ENCODE measurements at places on chromosomes 3 and 15.

DNA sequence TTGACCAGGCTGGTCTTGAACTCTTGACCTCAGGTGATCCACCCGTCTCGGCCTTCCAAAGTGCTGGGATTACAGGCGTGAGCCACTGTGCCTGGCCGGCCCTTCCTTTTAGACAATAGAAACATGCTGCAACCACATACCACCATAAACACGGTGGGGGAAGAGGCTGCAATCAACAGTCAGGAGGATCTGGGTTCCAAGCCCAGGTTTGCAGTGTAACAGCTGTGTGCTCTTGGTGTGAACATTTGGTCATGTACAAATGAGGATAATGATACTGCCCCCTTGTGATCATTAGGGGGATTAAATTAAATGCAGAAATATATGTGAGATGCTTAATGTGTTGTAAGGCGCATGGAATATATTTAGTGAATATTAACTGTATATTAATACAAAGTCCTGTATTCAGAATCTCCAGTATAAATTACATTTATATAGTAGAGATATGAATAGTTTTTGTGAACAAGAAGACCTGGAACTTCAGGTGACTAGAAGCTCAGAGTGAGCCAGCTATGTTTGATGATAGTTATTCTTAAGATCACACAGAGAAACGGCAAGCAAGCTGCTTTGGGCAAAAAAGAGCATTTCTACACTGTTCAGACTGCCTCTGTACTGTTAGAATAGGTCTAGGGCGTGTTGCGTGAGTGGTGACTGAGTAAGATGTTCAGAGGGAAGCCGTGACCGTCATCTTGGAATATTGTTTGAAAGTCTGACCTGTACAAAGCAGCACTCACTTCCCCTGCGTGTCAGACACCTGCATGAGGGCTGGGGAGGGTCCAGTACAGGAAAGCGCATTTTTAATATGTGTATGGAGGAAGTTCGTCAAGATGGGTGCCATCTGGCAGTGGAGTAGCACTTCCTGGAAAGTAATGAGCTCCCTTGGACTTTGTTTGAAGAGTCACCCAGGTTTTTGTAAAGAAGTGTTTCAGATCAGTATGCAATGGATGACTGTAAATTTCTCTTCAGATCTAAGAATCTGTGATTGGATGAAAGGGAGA is 125.8 kb downstream of the PGPEP1L start:
- no peak for DNase-seq

DNA sequence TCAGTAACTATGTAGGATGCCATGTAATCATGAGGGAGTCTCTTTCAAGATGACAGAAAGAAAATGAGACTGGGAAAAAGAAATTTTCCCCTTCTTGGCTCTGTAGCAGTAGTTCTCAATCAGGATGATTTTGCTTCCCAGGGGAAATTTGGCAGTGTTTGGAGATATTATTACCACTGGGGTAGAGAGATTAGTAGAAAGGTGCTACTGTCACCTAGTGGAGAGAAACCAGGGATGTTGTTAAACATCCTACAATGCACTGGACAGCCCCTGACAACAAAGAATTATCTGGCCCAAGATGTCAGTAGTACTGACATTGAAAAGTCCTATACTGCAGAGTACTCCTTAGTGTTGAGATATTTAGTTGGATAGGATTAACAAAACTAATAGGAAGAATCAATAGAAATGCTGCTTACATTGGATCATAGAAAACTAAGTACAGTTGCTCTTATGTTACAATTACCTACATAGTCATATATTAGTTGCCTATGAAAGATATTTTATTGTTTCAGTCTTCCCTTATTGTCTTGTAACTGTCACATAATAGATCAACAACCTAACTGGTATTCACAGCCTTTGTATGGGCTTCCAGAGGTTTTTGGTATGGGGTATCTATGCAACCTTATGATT is 433.3 kb downstream of the RAP2B start:
- no peak for DNase-seq

- no peak for DNase-seq
These were observed 42.2 kb upstream of the SPATA12 start for GRCh38 chr3:57018246-57018645.

GRCh38 chr3:186921578-186921977 is 8.7 kb upstream of the ST6GAL1 start:
- DNase-seq = no peak

DNA sequence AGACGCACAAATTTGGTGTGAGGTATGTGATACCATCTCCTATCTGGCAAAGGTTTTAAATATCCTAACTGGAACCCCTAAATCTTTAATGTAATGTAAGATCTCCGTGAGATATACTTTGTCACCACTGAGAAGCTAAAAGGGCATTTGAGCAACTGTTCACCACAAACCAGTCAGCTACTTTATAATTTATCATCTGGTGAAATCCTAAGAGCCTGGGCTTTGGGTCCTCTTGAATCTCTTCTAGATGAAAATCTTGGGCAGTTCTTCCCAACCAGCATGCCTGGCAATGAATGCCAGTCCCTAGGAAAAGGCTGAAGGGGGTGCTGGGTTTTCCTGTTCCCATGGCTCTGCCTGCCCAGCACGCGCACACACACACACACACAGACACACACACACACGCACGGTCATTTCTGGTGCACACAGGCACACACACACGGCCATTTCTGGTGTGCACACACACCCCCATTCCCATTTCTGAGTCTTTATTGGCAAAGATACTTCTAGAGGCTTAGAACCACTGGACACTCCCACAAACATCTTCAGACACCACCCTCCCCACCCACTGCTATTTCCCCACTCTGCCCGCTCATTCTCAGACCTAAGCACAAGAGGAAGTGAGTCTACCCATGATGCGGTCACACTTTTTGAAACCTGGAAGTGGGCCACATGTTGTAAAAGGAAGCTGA is 72.6 kb downstream of the MYO1E start:
- peak; percentile 93 for DNase-seq

DNA sequence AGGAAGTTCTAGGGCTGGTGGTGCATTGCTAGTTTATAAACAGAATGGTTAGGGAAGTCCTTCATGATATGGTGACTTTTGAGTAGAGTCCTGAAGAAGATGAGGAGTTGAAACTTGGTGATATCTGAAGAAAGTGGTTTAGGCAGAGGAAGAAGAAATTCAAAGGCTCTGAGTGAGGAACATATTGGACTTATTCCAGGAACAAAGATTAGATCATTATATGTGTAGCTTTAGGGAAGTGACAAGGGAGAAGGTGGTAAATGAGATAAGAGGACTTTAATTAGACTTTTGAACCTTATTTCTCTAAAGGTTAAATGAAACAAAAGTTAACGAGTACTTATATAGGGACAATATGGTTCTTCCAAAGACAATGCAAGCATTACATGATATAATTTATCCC is 286.7 kb downstream of the DOCK3 start:
- no peak for DNase-seq

DNA sequence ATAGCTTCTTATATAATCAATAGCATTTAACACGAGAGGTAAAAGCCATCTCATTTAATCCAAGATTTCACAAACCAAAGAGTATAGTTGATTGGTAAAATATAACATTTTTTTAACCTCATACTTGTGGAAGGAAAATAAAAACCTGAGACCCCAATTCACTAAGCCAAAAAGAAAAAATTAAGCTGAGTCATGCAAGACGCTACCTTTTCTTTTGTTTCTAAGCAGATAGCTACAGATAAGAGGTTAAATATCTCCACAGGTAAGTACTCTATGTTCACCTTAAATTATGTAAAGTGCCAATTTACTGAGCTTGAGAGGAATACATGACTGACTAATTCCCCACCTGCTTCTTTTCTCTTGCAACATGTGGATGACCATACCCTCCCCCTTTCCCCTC is 656.4 kb downstream of the MECOM start:
- no peak for DNase-seq

- DNase-seq = no peak
These were observed 42.9 kb downstream of the RLBP1 start for GRCh38 chr15:89178307-89178977.

GRCh38 chr3:138049157-138049919 is 39.4 kb downstream of the CLDN18 start:
- peak; percentile 17 for DNase-seq

DNA sequence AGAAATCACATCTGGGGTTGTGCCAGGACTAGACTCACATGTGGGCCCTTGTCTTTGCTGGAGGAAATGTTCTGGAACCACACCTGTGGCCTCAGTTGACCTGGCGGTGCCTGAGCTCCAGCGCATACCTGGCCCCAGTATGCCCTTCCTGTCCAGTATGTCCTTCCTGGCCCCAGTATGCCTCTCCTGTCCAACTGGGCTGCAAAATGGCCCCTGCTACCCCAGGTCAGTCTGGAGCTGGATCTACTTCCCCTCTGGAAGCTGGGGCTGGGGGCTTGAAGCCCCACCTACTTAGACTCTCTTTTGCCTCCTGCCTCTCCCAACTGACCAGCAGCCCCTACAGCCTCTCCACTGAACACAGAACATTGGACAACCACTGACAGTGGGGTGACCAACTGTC is 15.3 kb downstream of the RASGRF1 start:
- no peak for DNase-seq

- no peak for DNase-seq
These were observed 29.7 kb upstream of the FBLN2 start for GRCh38 chr3:13519006-13519791.

DNA sequence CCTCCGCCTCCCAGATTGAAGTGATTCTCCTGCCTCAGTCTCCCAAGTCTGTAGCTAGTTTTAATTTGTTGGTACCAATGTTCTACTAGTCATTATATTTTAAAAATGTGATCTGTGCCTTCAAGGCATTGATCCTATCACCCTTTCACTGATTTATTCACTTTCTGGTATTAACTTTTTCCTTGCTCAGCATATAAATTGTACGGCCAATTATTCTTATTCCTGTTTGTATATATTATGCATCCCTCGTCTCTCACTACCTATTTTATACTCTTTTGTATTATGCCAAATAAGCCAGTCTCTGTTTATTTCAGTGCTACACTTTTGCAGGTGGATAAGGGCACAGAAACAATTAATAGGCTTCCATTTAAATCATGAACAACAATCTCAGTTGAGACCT is 620.2 kb upstream of the BCHE start:
- no peak for DNase-seq

- DNase-seq = no peak
These were observed 358.1 kb upstream of the TRIM42 start for GRCh38 chr3:140319739-140320138.

GRCh38 chr15:88100181-88100580 is 156.4 kb downstream of the NTRK3 start:
- DNase-seq = no peak

GRCh38 chr3:133491481-133492059 is 81.9 kb upstream of the CDV3 start:
- no peak for DNase-seq

GRCh38 chr3:52367891-52368880 is 52.1 kb downstream of the DNAH1 start:
- DNase-seq = no peak

Measured in BJ (cell line).